ENCODE measurements at places on chromosomes 6 and 20.

GRCh38 chr6:148974351-148974750, 227.5 kb downstream of the UST start:
- DNase-seq, result no peak

GRCh38 chr6:145731447-145731846, 3.9 kb downstream of the EPM2A start:
- DNase-seq, result no peak

- DNase-seq, result no peak
These were observed 52.4 kb downstream of the DOP1A start for GRCh38 chr6:83119742-83120300.

DNA sequence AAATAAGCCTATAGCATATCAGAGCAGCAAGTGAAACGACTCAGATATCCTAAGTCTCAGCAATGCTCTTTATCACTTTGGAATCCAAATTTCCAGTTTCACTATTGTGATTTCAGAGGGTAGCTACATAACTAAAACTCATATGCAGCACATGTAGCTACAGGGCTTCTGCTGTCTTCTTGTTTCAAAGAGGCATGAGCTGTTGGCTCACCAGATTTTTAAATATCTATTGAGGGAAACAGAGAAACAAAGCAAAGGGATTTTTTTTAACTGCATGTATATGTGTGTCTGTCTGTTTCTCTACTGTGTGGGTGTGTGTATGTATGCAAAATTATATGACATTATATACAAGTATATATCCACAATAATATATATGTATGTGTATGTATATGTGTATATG, 258.4 kb downstream of the HDGFL1 start:
- DNase-seq, result no peak

DNA sequence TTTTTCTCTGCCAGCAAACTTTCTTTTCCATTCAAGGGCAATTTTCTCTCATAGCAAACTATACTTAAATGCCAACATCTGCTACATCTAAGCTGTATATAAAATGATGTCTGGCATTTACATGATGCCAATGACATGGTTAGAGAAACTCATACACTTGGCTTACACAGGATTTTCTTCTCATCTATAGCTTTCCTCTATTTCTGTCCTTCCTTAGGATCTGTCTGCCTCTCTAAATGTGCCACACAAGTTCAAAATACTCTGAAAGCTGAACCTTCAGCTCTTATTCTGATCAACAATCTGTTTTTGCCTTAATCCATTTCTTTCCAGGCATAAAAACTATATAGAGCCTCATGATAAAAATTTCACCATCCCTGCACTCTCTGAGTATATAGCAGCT, 290.9 kb upstream of the RNF217 start:
- no peak for DNase-seq

DNA sequence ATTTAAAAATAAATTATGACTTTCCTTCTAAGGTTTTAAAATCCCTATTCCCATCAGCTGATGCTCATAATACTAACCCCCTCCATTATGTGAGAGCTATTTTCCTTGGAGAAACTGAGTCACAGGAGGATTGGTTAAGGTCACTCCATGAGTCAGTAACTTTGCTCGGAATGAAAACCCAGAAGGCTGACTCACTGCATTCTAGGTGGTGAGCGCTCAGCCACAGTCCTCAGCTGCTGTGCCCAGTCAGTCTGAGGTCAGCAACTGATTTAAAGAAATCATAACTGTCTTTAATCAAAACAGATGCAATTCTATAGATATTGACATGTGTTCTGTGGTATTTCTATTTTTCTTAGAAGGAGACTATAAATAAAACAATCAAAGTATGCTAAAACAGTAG, 359.2 kb downstream of the GJA1 start:
- no peak for DNase-seq

GRCh38 chr6:44359973-44360372, 17.5 kb downstream of the SPATS1 start:
- no peak for DNase-seq

DNA sequence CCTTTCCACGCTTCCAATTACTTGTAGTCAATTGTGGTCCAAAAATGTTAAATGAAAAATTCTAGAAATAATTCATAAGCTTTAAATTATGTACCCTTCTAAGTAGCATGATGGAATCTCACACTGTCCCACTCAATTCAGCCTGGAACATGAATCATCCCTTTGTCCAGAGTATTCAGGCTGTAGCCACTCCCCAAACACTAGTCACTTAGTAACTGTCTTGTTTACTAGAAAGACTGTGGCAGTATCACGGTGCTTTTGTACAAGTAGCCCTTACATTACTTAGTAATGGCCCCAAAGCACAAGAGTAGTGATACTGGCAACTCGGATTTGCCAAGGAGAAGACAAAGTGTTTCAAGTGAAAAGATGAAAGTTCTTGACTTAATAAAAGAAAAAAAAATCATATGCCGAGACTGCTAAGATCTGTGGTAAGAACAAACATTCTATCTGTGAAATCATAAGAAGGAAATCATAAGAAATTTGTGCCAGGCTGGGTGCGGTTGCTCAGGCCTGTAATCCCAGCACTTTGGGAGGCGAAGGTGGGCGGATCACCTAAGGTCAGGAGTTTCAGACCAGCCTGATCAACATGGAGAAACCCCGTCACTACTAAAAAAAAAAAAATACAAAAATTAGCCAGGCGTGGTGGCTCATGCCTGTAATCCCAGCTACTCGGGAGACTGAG, 168.5 kb upstream of the SIM1 start:
- DNase-seq, result no peak

GRCh38 chr6:729606-730320, 36.8 kb upstream of the EXOC2 start:
- no peak for DNase-seq

DNA sequence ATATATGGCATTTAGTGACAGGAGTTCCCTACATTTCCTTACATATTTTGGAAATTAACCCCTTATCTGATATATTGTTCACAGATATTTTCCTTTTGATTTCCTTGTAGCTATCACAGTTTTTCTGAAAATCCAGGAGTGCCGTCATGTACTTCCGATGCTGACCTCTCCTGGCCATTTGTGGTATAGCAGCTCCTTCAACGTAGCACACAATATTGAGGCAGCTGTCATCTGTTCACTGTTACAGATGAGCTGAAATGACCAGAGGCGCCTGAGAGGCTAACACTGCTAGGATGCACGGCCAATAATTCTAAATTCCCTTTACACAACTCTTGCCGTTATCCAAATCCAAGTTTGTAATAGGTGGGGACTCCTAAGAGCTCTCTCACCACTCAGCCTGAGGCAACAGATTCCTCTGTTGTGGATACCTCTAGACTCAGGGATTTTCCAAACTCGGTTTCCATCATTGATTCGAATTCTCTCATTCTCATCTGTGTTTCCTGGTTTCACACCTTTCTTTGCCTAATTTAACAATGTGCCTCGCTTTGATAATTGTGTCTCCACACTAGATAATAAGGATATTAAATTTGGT, 53.0 kb downstream of the MMUT start:
- peak; percentile 52 for DNase-seq

GRCh38 chr6:69693762-69694161, 103.0 kb downstream of the LMBRD1 start:
- no peak for DNase-seq

DNA sequence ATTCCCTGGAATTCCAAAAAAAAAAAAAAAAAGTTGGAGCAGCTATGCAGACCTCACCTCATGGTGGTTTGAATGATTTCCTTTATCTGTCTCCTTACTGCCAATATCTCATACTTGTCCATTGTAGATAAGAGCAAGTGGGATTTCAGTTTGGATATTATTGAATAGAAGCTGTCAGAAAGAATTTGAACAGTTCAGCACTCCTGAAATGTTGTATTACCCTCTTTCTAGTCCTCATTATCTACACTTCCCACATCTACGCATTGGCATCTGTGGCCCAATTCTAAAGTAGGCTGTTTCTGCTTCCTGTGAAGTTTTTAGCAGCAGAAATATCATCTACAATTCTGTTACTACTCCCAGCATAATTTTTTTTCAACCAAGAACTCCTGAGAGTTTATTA, 68.2 kb upstream of the KHDRBS2 start:
- no peak for DNase-seq

DNA sequence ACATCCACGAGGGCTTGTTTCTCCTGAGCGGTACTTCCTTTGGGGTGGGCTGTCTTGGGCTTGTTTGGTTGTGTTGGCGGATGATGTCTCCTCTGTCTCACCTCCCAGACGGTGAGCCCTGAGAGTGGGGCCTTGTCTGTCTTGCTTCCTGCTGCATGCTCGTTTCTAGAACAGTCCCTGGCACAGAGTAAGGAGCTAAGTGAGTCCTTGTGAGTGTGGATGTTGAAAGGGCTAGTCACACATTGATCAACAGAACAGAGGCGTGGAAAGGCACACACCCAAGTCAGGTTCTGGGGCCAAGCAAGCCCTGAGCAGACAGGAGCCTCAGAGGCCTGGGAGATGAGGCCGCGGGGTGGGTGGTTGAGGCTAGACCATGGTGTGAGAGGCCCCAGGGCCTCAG, 111.0 kb downstream of the BMP7 start:
- DNase-seq, result no peak

GRCh38 chr6:107868867-107869611, 44.9 kb upstream of the SCML4 start:
- DNase-seq, result no peak

GRCh38 chr20:11108102-11108810, 434.5 kb upstream of the JAG1 start:
- DNase-seq, result no peak

DNA sequence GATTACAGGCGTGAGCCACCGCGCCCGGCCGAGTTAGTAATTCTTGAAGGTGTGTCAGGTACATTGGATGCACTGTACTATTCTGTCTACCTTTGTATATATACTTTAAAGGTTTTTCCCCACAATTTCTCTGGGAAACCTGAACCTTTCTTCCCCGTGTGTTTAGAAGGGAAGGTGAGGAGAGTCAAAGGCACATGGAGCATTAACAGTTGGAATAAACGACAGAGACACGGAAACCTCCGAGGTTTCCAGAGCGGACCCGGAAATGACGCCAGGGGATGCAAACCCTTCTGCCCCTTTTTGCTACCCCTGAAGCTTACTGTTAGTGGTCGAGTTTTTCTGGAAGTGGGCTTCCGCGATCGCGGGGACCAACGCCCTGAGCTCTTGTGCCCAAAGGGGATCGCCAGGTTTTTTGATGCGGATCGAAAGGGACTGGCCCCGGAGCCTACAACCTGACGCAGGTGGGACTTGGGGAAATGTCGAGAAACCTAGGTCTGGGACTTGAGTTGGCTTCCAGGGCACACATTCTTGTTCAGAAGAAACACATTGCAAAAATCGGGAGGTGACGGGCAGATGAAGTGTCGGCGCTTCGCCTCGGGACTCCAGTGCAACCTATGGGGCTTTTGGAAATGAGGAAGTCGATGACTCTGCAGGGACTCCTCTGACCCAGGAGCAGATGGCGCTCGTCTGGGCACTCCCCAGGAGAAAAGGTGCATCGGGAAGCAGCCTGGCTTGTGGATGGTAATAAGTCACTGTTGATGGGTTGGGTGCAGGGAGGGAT, 218.2 kb downstream of the OR2B2 start:
- DNase-seq, result peak; percentile 37
